ENCODE measurements at places on chromosomes 2 and 18.

- DNase-seq = no peak
Measured at GRCh38 chr2:230676546-230676945, 36.1 kb upstream of the CAB39 start.

GRCh38 chr2:72112401-72112800 is 35.3 kb downstream of the CYP26B1 start:
- no peak for DNase-seq

DNA sequence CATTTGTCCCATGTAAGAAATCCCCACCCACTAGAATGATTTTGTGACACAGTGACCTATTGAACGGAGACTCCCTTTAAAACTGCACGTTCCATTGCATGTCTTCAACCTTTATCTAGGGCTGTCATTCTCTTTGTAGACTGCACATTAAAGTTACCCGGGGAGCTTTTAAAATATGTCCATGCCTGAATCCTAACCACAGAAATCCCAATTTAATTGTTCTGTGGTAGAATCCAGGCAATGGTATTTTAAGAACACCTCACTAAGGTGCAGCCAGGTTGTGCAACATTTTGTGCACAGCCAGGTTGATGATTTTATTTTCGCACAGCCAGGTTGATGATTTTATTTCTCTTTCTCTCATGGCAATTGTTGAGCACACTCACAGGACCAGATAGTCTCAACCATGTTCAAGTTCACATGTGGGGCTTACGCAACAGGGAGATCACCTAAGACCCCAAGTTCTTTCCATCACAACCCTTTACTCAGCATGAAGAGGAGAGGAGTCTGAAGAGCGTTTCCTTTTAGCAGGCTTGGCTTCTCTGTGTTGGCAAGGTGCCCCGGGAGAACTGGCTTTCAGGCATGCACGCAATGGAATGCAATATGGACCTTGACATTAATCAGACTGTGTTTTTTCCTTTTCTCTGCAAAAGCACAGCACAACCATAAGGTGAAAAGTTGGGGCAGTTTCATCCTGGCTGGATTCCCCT is 467.3 kb upstream of the ETAA1 start:
- DNase-seq = no peak

DNA sequence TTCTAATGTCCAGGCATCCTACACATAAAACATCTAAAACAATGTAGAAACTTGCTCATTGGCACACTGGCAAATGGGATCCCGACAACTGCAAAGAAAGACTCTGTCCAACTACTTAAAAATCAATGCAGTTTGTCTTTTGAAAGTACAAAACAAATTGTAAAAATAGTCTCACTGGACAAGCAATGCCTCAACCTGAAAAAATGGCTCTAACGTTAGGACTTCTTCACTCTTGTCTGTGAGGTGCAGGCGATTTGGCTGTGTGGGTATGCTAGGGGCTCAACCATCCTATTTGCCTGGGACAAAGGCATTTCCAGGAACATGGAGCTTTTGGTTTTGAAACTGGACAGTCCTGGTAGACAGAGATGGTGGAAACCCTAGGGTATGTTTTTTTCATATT is 10.7 kb downstream of the EFEMP1 start:
- DNase-seq = no peak

DNA sequence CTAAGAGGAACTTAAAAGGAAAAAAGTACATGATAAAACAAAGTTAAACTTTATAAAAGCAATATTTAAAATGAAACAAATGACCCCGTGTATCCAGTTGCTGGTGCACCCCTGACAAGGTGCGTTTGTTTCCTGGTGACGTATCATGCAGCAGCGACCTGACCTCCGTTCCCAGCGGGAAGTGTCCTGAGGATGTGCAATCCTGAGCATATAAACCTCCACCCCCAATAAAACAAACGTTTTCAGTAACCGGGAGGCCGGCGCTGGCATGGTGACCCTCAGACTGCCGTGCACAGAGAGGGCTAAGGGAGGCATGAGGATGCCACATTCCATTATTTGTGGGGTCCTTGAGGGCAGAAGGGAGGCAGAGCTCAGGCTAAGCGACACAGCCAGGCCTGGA is 14.8 kb downstream of the SLC66A2 start:
- no peak for DNase-seq

DNA sequence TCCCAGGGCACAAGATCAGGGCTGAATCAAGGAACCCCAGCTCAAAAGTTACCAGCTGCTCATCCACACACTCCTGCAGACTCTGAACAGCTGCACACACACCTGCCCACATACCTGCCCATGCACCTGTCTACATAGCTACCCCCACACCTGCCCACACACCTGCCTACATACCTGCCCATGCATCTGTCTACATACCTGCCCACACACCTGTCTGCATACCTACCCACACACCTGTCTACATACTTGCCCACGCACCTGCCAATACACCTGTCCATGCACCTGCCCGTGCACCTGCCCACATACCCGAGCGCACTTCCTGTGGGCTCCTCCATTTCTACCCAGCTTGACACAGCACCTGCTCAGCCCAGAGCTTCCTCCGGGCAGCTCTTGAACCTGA is 122.8 kb upstream of the AGAP1 start:
- no peak for DNase-seq

GRCh38 chr2:86485103-86485502 is 43.9 kb downstream of the KDM3A start:
- DNase-seq = no peak

GRCh38 chr18:74622072-74622471 is 24.4 kb downstream of the ZNF407 start:
- no peak for DNase-seq

GRCh38 chr2:81395746-81396145 is 1091.2 kb upstream of the LRRTM1 start:
- no peak for DNase-seq

GRCh38 chr2:219002395-219003266 is 9.4 kb upstream of the CRYBA2 start:
- DNase-seq = no peak

DNA sequence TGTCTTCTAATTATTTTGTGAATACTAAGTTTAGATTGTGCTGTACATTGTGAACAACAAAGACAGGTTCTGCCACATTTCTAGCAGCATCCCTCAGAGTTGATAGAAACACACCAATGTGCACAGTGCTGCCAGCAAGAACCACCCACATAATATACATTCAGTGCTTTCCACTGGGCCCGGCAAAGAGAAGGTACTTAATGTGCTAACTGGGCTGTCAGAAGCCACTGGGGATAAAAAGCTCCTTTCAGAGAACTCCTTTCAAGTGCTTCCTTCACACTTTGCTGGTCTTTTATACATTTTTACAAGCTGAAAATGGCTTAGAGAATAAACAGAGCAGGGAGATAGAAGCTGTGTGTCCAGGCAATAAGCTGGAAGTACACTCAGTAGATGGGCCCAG is 58.0 kb upstream of the CAPN13 start:
- DNase-seq = no peak

GRCh38 chr2:16958266-16958665 is 292.6 kb upstream of the CYRIA start:
- DNase-seq = no peak

DNA sequence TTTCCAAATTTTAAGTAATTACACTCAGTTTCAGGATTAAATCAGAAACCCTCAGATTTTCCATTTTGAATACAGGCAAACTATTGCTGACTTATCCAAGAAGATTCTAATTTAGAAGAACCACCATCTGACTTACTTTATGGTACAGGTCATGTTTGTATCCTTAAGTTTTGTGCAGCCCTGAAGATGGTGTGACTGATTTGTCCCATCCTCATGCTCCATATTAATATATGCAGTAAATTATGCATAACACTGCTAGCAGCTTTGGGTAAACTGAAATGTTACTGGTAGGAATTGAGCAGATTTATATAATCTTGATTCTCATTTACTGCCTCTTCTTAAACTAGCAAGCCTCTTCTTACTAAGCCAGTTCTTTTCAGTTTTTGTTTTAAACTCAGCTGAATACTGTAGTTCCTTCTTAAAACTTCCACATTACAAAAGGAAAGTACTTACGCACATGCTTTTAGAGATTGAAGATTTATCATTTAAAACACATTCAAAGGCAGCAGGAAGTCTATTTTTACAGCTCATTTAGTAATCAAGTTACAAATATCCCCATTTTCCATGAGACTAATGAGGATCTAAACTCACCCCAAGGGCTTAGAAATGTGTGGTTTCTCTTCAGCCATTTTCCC is 25.7 kb downstream of the MEX3C start:
- no peak for DNase-seq

Data from stimulated activated CD8-positive, alpha-beta memory T cell treated with anti-CD3 and anti-CD28 coated beads, Interleukin-4, amount 100 ng/mL, for 1 hour (primary cell).